ENCODE measurements at places on chromosomes 4 and X.

- DNase-seq = no peak
Measured at GRCh38 chr4:46081674-46082073, 42.2 kb downstream of the GABRG1 start.

GRCh38 chr4:165331823-165332222 lies 4.4 kb downstream of the MSMO1 start:
- DNase-seq = no peak

GRCh38 chr4:38891051-38891983 lies 23.7 kb downstream of the FAM114A1 start:
- DNase-seq = no peak

DNA sequence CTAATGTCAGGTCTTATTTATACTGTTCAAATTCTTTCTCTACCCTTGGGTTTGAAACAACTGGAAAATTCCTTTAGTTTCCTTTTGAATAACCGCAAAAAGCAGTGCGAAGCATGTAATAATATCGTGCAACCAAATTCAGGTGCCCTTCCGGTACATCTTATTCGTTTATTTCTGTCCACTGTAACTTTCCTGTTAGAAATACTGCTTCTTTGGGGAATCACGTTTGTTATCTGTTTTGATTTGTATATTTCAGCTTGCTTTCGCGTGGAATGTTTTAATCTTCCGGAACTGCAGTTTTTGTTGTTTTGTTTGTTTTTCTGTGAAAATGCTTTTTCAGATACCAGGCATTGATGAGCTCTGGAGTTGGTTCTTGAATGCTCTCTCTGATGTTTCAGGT lies 85.7 kb upstream of the HPRT1 start:
- no peak for DNase-seq

GRCh38 chrX:19747652-19748610 lies 139.5 kb downstream of the SH3KBP1 start:
- DNase-seq = no peak

GRCh38 chrX:70039758-70040157 lies 10.0 kb downstream of the AWAT2 start:
- DNase-seq = no peak

- no peak for DNase-seq
Measured at GRCh38 chrX:100600758-100601157, 16.0 kb downstream of the TNMD start.

DNA sequence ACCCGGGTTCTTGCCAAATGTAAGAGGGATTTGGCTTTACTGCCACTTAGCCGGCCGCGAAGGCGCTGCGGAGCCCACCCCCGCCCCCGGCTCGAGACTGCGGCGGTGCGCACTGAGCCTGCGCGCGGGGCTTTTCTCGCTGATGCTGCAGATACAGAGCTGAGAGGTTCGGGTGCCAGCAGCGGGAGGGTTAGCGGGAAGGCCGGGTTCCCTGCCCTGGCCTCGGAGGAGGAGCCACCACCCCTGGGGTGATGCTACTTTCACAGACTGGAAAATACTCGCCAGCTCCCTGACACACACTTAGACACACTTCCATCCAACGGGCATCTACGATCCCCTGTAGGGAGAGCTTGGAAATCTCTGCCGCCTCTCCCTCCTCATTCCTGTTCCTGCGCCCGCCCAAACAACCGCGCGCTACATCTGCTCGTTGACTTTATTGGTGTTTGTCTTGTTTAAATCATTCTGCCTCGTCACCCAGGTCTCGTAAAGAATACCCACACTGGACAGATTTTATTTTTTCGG lies 2.1 kb upstream of the PCDH7 start:
- peak; percentile 51 for DNase-seq

DNA sequence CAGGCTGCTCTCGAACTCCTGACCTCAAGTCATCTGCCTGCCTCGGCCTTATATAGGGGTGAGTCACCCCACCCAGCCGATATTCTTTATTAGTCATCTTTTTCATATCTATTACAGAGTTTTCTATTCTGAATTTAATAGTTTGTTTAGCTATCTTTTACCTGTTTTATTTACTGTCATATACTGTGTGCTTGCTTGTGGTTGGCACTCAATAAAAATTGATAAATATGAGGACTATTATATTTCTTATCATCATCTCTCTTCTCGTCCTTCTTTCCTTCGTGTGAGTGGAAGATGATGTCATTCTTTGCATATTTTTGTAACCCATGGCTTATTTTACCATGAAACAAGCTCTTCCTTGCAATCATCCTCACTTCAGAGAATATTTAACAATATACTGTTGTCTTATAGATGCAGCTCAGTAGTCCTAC lies 265.5 kb downstream of the ARHGAP24 start:
- DNase-seq = no peak

GRCh38 chrX:19682712-19683331 lies 167.5 kb upstream of the MAP3K15 start:
- no peak for DNase-seq

DNA sequence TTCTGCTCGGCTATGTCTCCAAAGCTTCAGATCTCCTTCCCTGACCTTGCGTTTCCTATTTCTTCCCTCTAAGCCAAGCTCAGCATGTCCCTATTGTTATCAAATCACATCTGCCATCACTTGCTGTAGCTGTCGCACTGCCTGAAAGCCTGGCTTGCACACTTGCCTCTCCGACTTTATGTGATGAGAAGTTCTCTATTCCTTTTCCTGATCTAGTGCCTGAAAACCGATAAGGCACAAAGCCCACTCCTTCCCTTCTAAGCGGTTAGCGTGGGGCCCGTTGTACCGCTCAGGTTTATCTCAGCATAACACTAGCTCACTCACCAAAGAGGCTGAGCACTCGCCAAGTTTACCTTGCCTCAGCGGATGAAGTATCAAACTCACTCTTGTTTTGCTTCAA lies 816 bp downstream of the NMU start:
- DNase-seq = no peak

- peak; percentile 51 for DNase-seq
Measured at GRCh38 chr4:113837397-113837796, 75.9 kb upstream of the CAMK2D start.

DNA sequence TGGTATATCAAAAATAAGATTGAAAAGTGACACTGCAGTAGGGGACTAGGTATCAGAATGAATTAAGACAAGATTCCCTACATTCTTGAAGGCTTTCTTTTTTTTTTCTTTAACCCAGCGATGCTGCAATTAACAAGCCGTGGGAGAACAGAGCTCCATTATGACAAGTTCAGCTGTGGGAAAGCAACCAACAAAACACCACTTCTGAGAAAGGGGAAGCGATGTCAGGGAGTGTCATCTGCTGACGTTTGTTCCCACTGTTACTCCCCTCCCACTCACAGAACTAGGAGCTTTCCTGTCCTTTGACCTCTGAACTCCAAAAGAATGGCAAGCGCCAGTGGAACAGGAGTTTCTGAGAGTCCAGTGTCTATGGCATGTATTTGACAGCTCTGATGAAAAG lies 90.2 kb upstream of the SLITRK2 start:
- DNase-seq = peak; percentile 84

DNA sequence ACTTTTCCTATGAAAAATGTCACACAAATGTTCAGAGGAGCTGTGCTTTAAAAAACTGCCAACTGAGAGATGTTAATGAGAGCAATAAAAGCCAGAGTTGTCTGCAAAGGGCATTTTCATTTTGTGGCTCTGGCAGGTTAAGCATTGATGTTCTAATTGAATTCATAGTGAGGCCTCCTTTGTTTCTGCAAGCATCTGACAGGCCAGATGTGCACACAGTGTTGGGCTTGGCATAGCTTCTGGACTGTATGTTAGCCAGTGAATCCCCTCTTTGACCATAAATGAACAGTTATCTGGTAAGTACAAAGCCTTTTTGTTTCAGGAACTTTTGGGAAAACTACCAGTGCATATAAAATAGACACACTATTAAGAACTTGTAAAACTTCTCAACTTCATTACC lies 81.9 kb downstream of the JADE3 start:
- DNase-seq = peak; percentile 89

DNA sequence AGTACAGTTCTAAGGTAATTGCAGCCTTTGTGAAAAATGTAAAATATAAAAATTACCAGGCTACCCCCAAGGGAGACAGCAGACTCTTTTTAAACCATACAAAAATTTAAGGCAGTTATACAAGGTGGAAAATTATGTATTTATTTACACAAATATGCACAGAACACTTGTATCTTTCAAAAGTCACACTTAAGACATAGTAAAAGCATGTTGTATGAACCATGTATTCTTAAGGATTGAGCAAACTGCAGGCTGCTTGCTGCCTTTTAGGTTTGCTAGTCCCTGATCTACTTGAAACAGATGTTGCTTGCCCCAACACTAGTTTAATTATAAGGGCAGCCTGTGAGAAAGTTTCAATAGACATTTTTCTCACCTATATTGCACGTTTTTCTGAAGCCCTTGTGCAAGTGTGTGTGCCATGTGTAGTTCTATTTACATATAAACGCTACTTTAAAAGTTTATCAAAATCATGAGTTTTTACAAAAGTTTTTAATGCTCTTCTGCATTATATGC lies 72.8 kb downstream of the PRSS12 start:
- no peak for DNase-seq

- DNase-seq = no peak
Measured at GRCh38 chr4:122772311-122772710, 39.8 kb downstream of the BBS12 start.

- DNase-seq = no peak
Measured at GRCh38 chr4:111954550-111954949, 190.7 kb upstream of the FAM241A start.

DNA sequence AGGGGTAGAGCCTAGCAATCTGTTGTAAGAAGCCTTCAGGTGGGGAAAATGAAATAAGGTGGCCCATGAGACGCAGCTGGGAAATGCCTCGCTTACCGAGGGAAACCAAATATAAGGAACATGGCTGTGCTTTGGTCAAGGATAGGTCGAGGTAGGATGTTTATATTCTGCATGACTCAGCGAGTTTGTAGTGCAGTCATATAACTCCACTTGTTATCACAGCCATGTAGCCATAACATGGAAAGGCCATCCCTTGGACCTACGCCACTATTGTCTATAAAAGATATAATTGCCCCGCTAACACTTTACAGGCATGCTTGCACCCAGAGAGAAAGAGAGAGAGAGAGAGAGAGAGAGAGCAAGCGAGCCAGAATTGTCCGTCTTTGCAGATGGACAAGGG lies 80.9 kb upstream of the GLRA2 start:
- no peak for DNase-seq

DNA sequence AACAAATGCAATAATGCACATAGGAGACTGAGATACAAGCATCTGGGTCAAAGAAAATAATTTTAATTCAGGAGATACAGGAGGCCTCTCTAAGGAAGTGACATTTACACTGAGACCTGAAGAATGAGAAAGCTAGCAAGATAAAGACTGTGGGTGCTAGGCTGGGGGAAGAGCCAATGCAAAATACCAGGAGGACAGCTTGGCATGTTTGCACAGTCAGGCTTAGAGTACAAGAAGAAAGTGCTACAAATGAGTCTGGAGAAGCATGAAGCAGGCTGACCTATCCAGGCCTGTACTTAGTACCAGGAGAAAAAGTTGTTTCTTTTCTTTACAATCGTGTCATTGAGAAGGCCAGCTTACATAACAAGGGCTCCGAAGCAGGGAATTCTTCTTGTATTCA lies 56.9 kb downstream of the GABRB1 start:
- DNase-seq = no peak

GRCh38 chr4:41177016-41177415 lies 37.3 kb downstream of the APBB2 start:
- DNase-seq = no peak

DNA sequence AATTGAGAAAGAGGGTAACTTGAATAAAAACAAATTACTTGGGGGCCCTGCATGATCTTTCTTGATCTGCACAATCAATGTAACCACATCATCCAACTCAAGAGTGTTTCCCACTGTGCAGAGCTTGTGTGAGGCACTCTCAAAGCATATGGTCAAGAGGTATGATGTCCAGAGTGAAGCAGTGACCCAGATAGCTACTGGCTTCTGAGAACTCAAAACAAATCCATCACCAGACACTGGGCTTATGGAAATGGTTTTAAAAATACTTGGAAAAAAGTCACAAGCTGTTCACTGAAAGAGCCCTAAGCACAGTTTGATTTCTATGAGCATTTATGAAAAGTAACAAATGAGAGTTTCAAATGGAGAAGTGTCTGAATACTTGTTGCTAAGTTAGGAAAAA lies 361.0 kb downstream of the GRXCR1 start:
- no peak for DNase-seq

DNA sequence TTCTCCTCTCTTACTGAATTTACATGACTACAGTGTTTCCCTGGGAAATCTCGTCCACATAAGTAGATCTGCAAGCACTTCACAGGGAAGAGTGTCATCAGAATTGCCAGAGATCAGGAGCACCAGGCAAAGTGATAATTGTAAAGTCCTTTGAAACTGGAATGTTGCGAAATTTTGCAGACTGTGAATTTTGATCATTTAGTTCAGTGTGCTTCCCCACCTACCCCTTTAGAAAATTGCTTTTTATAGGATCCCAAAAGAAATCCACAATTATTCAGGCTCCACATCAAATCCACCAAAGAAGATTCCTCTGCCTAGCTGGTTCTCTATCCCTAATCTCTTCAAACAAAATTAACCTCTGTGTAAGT lies 10.2 kb downstream of the PTCHD1 start:
- no peak for DNase-seq

- no peak for DNase-seq
Measured at GRCh38 chr4:8473920-8474590, 33.5 kb downstream of the TRMT44 start.

DNA sequence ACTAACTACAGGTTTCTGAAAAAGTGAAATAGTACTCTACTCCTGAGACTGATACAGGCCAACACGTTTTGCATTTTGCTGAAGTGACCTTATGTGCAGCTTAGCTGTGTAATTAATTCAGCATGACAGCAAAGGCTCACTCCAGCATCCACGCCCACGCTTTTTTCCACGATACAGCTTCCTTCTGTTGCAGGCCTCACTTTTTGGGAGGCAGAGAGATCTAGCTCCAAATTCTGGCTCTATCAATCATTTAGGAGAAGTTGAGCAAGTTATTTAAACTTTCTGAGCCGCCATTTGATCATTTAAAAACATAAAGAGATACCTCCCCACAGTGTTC lies 160.3 kb downstream of the AFAP1 start:
- no peak for DNase-seq

- DNase-seq = no peak
Measured at GRCh38 chr4:139457318-139457717, 3.4 kb downstream of the RAB33B start.

DNA sequence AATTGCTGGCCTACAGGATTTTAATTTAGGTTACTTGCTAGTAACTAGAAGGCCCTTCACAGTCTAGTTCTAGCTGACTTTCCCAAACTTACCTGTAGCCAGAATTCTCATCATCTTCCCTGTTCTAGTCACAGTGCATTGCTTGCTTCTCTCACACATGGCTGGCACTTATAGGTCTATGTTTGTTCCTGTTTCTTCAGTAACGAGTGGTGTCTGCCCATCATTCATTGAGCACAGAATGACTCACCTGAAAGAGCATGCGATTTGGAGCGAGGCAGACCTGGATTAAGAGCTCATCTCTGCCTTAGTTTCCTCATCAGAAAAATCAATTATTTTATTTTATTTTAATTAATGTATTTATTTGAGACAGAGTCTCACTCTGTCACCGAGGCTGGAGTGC lies 201.7 kb upstream of the ANK2 start:
- no peak for DNase-seq

DNA sequence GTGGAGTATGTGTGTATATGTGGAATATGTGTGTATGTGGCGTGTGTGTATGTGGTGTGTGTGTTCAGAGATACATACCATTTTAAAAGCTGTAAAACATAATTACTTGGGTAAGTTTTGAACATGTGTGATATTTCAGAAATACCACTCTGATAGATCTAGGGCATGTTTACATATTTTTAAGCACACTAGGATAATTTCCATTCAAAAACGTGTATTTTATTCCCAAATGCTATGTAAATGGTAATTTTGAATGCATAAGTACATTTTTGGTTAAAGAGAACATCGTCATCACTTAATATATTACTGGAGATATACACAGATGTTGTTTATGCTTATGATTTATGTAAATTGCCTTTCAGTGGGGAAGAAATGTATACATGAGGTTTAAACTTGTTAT lies 34.7 kb upstream of the SHISA3 start:
- no peak for DNase-seq
